ENCODE measurements at places on chromosomes 1 and 21.

DNA sequence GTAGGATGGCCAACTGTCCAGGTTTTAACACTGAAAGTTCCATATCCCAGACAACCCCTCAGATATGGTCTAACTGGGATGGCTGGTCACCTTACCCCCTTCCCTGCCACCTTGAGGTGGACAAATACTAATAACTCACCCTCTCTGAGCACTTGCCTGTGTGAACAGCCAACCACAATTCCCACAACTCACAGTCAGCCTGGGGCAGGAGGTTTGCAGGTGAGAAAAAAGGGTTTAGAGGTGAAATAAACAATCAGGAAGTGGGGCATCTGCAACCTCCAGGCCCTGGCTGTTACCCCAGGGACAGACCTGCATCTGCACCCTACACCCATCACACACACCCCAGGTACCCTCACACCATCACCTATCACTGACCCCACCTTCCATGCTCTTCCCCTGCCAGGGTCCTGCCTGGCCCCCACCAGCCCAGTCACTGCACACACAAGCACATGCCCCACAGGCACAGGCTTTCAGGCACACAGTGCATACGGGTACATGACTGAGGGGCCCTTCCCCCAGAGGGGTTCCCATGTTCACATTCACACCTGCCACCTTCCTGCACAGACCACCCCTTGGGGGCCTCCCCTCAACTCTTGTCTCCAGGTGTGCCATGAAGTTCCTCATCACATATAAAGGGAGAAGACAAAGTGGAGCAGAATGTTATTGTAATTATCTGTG, 679.5 kb downstream of the MATN1 start:
- DNase-seq = no peak

DNA sequence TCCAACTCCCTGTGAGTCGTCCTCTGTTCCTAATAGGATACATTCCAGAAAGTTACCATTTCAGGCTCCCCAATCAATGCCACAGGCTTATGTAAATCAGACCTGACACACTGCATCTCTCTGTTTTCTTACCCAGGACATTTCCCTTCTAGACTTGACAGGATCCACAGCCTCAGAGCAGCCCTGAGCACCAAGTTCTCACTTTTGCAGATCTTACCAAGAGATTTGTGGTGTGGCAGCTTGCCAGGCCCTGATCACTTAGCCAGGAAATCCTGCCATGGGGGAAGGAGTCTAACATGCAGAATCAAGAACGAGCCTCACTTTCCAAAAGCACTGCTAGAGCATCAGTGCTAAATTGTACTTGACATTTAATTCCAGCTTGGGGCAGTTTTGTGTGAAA, 202.9 kb downstream of the TBX15 start:
- no peak for DNase-seq

GRCh38 chr1:5370311-5370710, 621.9 kb downstream of the NPHP4 start:
- no peak for DNase-seq

DNA sequence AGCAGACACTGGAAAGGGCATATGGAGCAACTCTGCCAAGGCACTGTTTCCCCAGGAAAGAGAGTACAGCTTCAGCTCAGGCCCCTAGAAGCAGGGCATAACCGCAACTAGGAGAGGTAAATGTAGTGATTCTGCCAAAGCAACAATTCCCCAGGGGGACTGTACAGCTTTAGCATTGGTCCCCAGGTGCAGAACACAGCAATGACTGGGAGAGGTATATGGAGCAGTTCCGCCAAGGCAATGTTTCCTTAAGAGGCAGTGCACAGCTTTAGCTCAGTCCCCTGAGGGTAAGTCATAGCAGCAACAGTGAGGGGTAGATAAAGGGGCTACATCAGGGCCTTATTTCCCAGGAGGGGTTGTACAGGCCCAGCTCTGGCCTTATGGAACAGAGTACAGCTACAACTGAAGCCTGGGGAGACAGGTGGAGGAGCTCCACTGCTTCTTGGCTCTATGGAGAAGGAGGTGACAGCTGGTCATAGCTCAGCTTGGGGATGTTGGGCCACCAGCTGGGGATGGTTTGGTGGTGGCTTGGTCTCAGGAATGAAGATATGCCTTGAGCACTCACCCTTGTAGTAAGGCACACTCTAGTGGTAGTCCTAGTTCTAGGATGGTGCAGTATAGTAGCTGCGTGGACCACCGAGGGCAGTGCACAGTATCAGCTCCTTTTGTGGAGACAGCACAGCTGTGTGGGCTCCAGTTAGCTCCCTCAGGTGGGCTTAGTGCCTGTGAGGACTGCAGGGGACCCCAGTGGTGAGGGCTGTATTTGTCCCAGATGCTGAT, 582.7 kb downstream of the PTPRC start:
- peak; percentile 53 for DNase-seq

DNA sequence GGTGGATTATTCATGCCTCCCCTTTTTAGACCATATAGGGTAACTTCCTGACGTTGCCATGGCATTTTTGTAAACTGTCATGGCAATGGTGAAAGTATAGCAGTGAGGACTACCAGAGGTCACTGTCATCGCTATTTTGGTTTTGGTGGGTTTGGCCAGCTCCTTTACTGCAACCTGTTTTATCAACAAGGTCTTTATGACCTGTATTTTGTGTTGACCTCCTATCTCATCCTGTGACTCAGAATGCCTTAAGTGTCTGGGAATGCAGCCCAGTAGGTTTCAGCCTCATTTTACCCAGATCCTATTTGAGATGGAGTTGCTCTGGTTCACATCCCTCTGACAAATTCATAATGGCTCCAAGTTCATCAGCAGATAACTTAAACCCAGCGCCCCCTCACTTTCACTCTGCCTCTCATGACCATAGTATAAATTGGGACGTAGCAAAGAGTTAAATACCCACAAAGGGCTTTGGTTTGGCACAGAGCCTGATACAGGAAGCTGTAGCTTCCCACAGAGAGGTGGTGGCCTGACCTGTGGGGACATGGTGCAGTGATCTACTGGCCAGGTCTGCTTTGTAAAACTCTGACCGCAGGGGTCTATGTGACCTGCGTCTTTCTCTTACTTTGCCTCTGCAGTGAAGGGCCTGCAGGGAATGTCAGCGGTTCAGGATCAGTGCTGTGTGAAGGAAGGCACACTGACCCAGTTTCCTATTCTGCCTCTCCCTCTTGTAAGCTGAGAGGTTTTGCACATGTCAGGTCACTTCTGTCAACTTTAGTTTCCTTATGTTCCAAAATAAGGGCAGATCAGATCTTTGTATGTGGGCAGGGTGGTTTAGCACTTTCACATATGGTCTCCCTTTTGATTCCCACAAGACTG, 78.1 kb upstream of the ZNF644 start:
- DNase-seq = no peak

DNA sequence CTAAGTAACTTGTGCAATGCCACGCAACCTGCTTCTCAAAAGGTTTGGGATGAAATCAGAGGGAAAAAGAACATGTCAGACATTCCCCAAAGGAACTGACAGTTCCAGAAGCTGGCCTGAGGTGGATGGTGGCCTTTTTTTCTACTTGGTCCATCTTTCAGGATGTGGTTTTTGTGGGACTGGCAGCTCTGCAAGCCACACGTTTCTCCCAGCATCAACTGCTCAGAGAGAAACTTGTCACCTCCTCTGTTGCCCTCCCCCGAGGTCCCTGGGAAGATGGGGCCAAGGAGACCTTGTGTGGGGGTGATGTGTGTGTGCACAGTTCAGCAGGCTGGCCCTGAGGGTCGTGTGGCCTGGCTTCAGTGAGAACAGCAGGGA, 2.5 kb upstream of the DHRS3 start:
- DNase-seq = no peak

- no peak for DNase-seq
Observed at GRCh38 chr1:202266061-202266765, 72.6 kb downstream of the LGR6 start.

DNA sequence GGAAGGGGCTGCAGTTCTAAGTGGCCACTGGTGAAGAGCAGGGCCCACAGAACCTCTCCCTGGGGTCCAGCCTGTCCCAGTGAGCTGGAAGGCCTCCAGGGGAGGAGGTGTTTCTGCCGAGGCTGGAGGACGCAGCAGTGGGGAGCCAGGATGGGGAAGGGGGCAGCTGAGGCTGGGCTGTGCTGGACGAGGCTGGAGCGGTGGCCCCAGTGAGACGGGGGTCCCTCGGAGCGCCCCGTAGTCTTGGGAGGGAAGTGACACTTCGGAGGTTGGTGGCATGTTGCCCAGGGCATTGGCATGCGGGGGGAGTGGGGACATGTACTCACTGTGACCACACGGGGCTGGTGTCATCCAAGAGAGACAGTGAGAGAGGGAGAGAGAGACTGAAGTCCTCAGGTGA, 33.5 kb downstream of the AJAP1 start:
- DNase-seq = no peak

GRCh38 chr1:238257018-238257621, 366.4 kb upstream of the ZP4 start:
- no peak for DNase-seq

DNA sequence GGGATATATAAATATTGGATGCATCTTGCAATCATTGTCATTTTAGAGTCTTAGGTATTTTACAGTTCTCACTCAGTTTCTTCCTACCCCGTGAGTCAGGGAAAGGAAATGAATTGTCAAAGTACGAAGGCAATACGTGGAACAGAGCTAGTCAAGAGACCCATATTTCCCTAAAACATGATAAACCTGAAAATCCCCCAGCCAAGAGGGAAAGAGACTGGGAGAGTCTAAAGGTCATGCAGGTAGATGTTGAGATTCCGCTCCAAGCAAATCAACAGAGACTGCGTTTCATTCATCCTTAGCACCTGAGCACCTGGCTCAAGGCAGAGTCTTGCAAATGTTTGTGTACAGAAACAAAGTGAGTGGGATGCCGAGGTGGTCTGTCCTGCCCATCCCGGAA, 58.0 kb downstream of the SH3GLB1 start:
- no peak for DNase-seq

- no peak for DNase-seq
Observed at GRCh38 chr1:26994020-26994786, 711 bp downstream of the TRNP1 start.

- no peak for DNase-seq
Observed at GRCh38 chr1:182244451-182244850, 147.1 kb downstream of the GLUL start.

- DNase-seq = no peak
Observed at GRCh38 chr21:34557261-34557660, 45.3 kb upstream of the KCNE1 start.

Data from NCI-H2107 (cell line).